ENCODE measurements at places on chromosomes 16 and 17.

DNA sequence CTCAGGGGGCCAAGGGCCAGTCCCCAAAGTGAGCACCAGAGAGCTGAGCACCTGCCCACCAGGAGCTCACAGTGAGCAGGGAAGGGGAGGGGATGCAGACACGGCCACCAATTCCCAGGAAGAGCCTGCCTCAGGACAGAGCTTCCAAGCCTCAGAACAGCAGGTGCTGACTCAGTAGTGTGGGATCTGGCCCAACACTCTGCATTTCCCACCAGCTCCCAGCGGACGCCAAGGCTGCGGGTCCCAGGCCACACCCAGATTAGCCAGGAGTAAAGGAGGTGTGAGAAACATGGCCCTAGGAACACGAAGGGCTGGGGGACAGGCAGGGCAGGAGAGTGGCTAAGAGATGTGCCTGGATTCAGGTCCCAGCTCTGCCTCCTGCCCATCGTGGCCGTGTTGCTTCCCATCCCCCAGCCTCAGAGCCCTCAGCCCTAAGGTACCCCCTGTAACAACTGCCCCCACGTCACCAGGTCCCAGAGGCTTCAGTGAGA, 28.4 kb upstream of the EIF1 start:
- no peak for DNase-seq

GRCh38 chr17:77542551-77543490, 402.1 kb downstream of the SEC14L1 start:
- peak; percentile 57 for DNase-seq

GRCh38 chr17:45231481-45232116, 9.9 kb downstream of the FMNL1 start:
- DNase-seq: no peak

DNA sequence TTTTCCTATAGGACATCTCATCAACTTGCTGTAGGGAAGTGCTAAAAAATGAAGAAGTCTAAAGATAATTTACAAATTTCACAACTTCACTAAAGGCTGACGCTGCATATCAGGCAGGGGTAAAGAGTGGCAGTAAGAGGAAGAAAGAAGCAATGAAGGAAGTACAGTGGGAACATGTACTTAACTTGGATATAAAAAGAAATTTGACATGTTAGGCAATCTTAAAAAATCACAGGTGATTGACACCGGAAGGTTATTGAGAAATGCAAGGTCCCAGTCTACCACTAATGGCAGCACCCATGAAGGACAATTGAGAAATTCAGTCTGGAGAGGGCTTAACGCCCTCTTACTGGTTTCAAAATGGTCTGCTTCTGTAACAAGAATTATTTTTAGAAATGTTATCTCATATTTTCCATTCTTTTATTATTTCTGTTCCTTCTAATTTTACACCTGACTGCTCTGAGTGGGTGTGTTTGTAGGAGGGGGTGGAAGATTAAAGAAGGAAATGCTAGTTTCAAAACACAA, 358.1 kb downstream of the KCNJ2 start:
- DNase-seq: no peak

DNA sequence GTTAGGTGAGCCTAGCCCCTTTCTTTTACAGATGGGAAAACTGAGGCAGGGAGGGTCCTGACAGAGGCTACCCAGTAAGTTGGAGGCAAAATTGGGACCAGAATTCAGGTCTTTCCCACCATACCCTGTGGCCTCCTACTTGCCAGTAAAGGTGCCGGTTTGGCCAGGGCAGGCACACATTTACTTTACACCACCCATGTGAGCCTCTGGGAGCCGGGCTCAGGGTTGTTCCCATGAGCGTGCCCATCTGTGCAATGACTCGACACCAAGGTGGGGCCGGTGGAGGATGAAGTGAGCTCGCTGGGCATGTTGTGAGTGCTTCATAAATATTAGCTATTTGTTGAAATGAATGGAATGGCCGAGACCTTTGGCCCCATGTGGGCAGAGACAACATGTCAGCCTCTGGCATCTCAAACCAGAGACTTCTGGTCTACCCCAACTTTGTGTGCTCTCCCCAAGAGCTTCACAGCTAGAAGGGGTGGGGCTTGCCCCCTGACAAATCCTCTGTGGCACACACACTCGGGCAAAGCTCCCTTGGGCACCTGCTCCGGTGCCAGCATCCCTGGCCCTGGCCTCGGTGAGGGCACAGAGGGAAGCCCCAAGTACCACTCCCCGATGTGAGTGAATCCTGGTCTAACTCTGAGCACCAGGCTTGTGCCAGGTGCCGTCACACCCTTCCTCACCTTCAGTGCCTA, 60.1 kb downstream of the SRCIN1 start:
- no peak for DNase-seq

GRCh38 chr17:57140316-57140715, 55.3 kb downstream of the AKAP1 start:
- DNase-seq: no peak

- DNase-seq: no peak
Observed at GRCh38 chr17:79902146-79902791, 63.0 kb upstream of the CBX4 start.

DNA sequence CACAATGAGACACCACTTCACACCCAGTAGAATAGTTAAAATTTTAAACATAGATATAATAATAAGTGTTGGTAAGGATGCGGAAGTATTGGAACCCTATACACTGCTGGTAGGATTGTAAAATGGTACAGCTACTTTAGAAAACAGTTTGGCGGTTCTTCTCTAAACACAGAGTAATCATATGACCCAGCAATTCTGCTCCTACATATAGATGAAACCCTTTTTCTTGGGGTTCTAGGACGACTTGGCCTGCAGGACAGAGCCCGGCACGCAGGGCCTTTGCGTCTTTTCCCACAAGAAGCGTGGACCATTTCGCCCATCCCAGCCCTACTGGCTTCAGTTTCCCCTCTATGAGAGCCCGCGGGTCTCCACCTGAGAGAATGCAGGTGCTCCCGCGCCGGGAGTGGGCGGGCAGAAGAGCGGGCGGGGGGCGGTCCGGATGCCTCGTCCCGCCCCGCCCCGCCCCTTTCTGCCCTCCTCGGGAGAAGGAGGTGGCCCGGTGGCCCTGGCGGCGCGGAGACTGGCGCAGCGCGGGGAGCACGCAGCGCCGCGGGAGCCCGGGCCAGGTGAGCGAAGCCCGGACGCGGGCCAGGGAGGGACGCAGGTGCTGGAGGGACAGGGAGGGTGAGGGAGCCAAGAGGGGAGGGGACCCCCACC, at the start of gene SDR42E2:
TSS of gene SDR42E2 (plus strand) at position 508 of the 657 bp plus-strand sequence. CDS start 3,077 bp downstream, outside the sequence.
- peak; percentile 3 for DNase-seq

DNA sequence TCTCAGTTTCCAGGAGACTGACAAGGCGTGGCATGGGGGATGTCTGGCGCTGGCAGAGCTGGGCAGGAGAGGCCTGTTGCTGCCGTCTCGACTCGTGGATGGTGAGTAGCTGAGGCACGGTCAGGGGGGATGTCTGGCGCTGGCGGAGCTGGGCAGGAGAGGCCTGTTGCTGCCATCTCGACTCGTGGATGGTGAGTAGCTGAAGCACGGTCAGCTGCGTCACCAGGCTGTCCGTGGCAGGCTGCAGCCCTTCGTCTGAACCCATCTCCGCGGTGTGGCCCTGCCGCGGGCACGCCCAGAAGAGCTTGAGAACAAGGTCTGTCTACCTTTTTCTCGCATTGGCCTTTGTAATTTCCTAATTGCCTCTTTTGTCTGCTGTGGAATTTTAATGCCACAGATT, 25.0 kb downstream of the ZNF750 start:
- no peak for DNase-seq

DNA sequence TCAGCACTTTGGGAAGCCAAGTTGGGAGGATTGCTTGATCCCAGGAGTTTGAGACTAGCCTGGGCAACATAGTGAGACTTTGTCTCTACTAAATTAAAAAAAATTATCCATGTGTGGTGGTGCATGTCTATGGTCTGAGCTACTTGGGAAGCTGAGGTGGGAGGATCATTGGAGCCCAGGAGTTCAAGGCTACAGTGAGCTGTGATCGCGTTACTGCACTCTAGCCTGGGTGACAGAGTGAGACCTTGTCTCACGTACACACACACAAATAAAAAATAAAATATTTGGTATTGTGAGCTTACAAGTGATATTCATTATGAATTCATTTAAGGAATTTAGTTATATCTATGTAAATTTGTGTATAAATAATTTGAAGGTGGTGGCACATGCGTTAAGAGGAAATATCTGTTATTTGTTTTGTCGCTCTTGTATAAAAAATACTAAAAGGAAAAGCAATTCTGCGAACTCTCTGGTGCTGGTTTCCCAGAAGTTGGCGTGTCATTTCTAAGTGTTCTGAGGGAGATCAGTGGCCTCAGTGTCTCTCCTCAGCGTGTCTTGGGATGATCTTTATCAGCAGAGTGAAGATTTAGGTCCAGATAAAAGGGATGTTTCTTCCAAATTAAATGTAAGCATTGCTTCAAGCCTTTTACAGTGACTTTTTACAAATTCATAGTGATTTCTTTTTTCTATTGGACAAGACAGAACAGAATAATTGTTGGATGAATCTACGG, 187.6 kb downstream of the FTO start:
- DNase-seq: no peak

DNA sequence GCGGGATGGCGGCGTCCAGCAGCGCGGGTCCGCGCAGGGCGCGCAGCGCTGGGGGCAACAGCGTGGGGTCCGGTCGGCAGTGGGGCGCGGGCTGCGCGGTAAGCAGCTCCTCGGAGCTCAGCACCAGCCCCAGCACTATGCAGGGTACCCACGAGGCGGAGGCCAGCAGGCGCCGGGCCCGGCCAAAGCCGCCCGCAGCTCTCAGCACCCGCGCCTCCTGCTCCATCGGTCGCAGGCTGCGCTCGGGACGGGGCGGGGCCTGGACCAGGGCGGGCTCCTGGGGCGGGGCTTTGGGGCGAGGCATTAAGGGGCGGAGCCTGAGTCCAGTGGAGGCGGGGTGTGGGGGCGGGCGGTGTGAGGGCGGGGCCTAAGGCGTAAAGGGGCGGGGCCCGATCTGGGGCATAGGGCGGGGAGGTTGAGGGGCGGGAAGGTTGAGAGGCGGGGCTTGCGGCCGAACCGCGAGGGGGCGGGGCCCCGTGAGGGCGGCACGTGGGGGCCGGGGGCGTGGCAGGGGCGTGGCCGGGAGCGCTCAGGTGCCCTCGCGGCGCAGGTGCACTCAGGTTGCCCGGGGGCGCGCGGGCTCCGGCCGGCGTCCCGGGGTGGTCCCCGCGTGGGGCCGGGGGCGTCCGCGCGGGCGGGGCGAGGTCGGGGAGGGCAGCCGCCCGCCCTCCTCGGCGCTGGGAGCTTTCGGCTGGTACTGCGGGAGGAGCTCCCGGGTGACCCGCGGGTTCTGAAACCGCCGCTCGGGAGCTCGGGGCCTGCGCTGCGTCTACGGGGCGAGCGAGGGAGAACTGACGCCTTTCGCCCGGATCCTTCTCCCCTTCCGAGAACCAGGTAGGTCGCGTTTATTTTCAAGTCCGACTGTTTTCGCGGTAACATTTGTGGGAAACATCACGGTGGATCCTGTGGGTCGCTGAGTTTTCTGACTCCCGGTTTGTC, 1.4 kb upstream of the SLC22A31 start:
- DNase-seq: peak; percentile 90

DNA sequence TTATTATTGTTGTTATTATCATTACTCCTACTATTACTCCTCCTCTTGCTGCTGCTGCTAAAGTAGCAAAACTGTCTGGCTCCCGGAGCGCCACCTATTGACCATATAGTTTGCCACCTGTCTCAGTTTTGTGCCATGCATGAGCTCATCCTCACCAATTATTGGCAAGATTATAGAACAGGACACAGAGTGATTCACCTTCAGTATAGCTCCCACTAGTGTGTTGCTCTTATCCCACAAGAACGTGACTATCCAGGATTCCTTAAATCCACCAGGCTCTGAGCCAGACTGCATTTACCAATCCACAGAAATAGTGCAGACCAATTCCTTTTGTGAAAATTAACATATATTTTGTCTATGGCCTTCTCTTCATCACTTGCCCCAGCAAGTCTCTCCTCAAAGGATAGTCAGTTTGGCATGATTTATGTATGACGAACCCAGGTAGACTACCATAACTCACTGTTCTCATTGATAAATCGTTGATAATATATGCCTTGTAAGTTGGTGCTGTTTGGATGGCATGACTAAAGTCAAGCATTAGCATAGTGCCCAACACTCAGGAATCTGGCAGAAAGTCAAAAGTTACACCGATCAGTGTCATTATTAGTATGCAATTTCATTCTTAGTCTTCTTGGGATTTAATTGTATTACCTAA, 405.5 kb upstream of the HSBP1 start:
- no peak for DNase-seq

Data from stimulated activated CD4-positive, alpha-beta T cell treated with anti-CD3 and anti-CD28 coated beads, Interleukin-2, amount 100 ng/mL, for 48 hours (primary cell).